ENCODE measurements at places on chromosomes 1 and 21. TPM values are rescaled to one million over a fixed set of nuclear protein-coding genes. Genes with fewer than 3 reads are reported as not detected.

- DNase-seq, result no peak
Observed at GRCh38 chr21:28758883-28759242, 233.8 kb downstream of the LTN1 start.

DNA sequence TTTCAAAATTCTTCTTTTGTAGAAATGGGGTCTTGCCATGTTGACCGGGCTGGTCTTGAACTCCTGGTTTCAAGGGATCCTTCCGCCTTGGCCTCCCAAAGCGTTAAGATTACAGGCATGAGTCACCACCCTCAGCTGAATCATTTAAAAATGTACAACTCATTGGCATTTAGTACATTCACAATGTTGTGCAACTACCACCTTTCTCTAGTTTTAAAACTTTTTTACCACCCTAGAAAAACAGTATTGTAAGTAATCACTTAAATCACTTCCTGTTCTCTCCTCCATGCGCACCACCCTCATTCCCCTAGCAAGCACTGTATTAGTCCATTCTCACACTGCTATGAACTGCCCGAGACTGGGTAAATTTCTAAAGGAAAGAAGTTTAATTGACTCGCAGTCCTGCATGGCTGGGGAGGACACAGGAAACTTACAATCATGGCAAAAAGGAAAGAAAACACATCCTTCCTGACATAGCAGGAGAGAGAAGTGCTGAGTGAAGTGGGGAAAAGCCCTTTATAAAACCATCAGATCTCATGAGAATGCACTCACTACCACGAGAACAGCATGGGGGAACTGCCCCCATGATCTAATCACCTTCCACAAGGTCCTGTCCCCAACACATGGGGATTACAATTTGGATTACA, 14.4 kb upstream of the THEM5 start:
- DNase-seq, result no peak

The MROH9 gene
- 0.31 TPM for total RNA-seq

DNA sequence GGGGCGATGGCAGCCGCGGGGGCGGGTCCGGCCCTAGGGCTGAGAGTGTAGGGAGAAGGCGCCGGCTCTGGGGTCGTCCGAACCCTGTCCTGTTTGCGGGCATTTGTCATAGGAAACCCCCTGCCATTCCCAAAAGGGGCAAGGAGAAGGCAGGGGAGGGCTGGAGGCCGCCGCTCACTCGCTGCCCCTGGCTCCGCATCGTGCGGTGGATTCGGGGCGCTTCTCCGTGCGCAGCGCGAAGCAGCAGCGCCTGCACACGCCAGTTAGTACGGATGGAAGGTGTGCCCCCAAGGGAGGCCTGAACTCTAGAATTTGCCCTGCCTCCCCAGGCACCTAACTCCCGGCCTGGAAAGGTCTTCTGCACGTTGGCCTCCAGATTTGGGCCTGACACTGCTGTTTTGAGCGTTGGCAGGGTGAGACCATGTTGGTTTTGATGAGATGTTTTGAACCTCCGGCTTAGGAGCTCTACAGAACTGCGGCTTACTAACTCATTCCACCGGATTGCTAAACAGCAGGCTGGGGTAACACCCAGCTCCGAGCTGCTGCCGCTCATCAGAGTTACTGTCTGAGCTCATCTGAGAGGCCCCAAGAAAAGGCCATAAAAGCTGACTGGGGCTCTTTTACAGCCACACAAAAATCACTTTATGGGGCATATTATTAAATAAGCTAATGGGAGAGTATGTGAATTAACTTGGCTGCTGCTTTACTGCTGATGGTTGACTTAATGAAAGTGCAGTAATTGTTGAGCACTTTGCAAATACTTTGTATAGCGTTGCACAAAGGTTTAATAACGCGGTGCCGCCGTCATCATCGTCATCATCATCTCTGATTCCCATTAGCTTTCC, 987 bp downstream of the GPR137B start:
- DNase-seq, result no peak

GRCh38 chr1:168554603-168555483, 11.0 kb upstream of the XCL2 start:
- DNase-seq, result no peak

DNA sequence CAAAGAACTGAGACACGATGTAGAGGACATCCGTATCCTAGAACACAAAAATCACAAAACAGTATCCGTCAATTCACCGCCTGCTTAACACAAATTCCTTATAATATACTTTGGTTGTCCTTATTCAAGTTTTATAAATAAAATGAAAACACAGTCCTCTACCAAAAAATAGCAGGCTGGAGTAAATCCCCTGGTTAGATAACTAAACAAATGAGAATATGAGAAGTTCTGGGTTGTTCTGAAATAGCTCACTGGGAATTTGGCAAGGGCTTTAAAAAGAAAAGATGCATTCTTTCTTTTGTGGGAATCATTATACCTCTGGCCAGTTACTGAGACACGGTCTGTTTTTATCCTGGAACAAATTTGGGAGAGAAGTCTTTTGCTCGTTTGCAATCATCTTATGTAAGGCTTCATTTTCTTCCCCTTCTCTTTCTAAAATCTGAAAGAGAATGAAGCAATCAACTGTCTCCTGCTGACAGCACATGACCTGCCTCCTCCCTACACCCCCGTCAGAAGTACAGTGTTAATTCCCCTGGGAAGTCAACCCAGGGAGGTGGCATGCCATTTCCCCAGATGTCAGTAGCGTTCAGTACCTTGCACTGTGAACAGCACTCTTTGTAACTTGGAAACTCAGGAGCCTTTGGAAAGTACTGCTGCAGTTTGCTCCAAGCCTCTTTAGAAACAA, 37.1 kb upstream of the RAP1GAP start:
- no peak for DNase-seq
